Fibroblast of villous mesenchyme (primary cell): ENCODE measurements at places on chromosomes 6 and 20. TPM values are rescaled to one million over a fixed set of nuclear protein-coding genes. Genes with fewer than 3 reads are reported as not detected.

The GLP1R gene
- not detected in 2 replicates for total RNA-seq

The GRM4 gene
- under 0.01 TPM in 2 replicates for total RNA-seq

The ERVFRD-1 gene
- not detected in 2 replicates for total RNA-seq

The PGC gene
- not detected in 2 replicates for total RNA-seq

The PCIF1 gene
- 9.1 and 15.8 TPM in 2 replicates for total RNA-seq

The CEP85L gene
- 13.2 and 16.4 TPM in 2 replicates for total RNA-seq
